Parietal lobe (tissue), 2 donors: ENCODE measurements at places on chromosomes 11 and 22. TPM values are rescaled to one million over a fixed set of nuclear protein-coding genes. Genes with fewer than 3 reads are reported as not detected.

TIMP3 gene
- 9.4 TPM for total RNA-seq

SNX19 gene
- 79.5 TPM for total RNA-seq

PANX1 gene
- total RNA-seq = 159 TPM

SYCE3 gene
- total RNA-seq = not detected

OVOL1 gene
- not detected for total RNA-seq

CRYBB2 gene
- not detected for total RNA-seq

MCHR1 gene
- total RNA-seq = 0.63 TPM

CRYAB gene
- total RNA-seq = 16.0 TPM

PHOX2A gene
- total RNA-seq = not detected
